Neural crest cell (in vitro differentiated cells): ENCODE measurements at places on chromosomes 4 and X.

DNA sequence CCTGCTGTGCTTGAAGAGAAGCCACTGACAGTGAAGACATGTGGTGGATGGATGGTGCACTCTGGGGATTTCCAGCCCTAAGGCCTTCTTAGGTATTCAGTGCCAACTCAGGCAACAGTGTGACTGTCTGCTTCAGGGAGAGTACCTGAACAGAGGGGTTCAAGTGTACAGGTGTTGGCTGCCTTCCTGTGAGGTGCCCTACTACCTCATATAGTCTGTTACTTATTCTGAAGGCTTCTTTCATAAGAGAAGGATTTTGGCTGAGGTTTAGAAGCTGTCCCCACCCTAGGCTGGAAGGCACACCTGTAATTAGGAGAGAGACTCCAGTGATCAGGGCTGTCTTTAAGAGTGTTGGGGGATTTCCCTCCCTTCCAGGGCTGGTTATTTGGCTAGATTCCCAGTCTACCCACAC, 1.8 kb downstream of the FTHL17 start:
- no peak for DNase-seq

DNA sequence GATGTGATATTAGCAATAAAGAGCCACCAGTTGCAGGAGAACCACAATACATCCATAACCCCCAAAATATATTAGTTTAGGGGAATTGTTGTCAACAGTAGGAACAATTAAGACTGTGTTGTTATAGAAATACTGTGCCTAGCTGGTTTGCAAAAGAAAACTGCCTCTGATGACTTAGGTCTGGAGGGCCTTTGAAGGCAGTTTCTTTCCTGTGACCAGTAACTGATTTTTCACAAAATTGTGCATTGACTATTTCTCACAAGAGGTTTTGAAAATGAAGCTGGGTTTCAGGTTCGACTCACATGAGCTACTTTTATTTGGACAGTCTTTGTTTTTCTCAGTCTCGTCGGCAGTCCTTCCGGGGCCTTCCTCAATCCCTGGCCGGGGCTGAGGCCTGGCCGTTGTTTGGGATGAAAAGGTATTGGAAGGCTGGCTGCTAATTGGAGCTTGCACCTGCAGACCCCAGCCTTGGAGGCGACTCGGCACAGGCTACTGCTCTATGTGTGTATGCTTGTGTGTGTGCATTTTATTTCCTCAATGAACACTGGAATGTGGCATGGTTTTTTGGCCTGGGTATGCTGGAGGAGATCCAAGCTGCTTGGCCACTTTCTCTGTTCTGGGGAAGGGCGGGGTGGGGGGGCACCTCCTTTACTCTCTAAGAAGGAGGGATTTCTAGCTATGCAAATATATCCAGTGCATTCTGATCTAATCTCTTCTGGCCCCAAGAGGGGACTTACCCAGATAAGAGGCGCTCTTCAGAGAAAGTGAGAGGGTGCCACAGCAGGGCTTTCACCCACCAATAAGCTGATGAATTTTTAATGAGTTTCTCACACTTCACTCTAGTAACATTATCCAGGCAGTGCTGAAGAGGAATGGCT, 49.5 kb upstream of the LNX1 start:
- DNase-seq: no peak

DNA sequence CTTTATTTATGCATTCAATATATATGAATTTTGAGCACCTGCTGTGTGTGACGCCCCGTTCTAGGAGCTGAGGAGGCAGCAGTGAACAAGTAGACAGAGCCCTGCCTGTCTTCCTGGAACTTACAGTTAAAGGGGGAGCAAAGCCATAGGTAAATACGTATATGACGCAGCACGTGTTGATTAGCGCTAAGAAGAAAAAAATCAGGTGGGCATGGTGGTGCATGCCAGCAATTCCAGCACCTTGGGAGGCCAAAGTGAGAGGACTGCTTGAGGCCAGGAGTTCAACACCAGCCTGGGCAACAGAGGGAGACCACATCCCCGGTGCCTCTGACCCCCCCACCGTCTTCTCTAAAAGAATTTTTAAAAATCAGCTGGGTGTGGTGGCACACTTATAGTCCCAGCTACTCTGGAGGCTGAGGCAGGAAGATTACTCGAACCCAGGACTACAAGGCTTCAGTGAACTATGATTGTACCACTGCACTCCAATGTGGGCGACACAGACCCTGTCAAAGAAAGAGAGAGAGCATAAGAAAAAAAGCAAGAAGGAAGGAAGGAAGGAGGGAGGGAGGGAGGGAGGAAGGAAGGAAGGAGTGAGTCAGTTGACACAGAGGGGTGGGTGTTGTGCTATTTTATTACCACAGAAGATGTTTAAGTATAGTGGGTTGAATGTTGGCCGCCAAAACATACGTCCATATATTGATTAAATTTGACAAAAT, 5.4 kb upstream of the KIAA0232 start:
- no peak for DNase-seq

- no peak for DNase-seq
These were observed 6.3 kb downstream of the FNIP2 start for GRCh38 chr4:158775091-158775651.

DNA sequence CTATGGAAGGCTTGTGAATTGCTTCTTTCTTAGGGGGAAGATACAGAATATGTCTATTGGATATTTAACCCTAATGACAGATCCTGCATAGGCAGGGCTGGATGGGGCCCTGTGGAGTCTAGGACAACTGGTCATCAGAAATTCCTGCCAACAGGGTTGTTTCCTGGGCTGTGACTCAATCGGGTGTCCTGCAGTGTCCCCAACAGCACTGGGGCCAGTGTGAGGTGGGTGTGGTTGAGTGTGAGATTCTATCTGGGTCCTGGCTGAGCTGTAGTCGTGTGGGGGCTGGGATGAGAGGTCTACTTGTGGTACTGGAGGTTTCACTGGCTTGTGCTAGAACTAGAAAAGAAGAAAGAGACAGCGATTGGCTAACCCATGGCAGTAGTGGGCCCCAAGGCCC, 87.3 kb upstream of the WDR1 start:
- DNase-seq: no peak

GRCh38 chr4:2281575-2282343, 19.9 kb upstream of the MXD4 start:
- DNase-seq: no peak

DNA sequence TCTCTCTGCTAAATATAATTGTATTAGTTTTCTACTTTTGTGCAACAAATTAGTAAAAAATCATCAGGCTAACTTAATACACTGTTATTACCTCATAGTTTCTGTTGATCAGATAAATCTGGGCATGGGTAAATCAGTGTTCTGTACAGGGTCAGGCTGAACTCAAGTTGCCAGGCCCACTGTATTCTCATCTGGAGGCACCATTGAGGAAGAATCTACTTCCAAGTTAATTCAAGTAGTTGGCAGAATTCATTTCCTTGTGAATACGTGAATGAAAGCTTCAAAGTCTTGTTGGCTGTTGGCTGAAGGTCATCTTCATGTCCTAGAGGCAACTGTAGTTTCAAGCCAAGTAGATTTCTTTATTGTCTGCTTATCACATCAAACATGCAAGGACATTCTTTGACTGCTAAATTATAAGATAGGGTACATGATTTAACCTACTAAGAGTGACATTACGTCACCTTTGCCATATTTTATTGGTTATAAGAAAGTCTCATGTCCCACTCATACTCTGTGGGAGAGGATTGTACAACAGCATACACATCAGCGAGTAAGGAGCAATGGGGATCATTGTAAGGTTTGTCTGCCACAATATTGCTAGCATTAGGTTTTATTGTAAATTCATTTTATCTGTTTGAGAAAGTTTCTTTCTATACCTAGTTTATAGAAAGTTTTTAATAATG, 1219.0 kb downstream of the ARAP2 start:
- DNase-seq: no peak
